ENCODE measurements at places on chromosomes 5 and 9.

DNA sequence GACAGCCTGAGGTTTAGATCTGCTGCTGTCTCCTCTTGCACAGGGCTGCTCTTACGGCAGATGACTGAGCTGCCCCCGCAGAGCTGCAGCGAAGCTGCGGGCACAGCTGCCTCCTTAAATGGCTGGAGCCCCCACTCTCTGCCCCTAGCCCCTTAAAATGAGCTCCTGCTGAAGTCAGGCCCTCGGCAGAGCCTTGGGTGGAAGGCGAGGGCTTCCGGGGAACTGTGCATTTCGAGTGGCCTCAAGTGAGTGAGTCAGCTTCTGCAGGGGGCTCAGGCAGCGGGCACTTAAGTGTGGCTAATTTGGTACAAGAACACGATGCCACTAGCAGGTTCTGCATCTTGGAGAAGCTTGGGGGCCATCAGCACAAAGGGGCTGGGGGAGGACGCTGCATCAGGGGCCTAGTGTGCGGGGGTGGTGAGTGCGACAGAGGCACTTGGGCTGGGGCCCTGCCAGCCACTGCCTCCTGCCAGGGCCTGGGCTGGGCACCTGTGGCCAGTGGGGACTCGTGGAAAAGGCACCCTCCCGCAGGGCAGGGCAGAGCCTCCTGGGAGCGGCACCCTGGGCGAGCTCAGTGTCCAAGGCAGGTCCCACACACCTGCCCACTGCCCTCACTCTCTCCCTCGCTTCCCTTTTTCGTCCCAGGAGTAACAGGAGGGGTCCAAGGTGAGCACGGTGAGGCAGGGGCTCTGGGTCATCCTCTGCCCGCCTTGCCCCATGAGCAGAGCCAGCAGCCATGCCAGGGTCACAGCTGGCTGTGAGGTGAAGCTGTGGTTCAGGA is 28.8 kb upstream of the RNU6ATAC start:
- DNase-seq = no peak

DNA sequence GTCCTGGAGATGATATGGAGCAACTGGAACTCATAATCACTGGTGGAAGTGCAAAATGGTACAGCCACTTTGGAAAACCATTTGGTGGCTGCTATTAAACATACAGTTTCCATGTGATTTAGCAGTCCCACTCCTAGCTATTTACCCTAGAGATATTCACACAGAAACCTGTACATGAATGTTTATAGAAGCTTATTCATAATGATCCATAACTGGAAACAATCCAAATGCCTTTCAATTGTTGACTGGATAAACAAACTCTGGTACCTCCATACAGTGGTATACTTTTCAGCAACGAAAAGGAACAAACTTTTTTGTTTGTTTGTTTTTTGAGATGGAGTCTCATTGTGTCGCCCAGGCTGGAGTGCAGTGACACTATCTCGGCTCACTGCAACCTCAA is 47.7 kb upstream of the RASGRF2 start:
- DNase-seq = no peak

- no peak for DNase-seq
Measured at GRCh38 chr5:53871050-53871449, 310.6 kb downstream of the NDUFS4 start.

GRCh38 chr5:149118463-149118862 is 22.8 kb upstream of the ABLIM3 start:
- DNase-seq = no peak

DNA sequence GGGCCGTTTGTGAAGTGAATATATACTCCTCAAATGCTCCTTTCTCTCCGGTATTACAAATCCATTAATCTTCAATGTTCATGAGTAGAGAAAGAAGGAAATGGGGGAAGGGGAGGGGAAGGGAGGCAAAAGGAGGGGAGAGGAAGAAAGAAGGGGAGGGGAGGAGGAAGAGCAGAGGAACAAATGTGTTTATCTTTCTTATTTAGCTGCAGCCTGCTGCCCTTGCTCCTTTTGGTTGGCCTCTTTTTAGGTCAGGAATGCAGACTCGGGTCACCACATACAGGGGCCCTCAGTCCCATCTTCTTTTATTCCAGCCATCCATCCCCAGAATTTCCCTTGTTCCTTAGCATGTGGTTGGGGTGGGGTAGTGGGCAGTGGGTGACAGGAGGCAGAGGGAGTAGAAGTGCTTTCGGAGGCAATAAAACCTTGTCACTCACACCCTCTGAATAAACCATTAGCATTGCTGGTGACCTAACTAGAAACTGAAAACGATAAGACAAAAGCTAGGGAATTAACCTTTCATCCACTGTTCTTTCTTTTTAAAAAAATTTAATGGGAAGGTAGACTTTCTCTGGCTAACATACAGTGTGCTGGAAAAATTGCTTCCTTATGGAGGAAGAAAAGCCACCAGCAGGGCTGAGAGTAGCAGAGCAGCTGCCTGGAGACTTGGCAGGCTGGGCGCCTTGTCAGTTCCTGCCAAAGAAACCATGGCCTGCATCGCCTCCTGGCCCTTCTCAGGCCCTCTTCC is 16.8 kb upstream of the PRLR start:
- DNase-seq = no peak

DNA sequence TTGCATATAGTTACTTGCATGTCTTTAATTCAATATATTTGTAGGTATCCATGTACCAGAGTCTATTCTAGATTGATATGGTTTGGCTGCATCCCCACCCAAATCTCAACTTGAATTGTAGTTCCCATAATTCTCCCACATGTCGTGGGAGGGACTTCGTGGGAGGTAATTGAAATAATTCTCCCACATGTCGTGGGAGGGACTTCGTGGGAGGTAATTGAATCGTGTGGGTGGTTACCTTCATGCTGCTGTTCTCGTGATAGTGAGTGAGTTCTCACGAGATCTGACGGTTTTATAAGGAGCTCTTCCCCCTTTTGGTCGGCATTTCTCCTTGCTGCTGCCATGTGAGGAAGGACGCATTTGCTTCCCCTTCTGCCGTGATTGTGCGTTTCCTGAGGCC is 16.5 kb downstream of the FBXL7 start:
- DNase-seq = no peak

GRCh38 chr9:61670616-61671015 is 480.8 kb downstream of the SPATA31A7 start:
- no peak for DNase-seq

DNA sequence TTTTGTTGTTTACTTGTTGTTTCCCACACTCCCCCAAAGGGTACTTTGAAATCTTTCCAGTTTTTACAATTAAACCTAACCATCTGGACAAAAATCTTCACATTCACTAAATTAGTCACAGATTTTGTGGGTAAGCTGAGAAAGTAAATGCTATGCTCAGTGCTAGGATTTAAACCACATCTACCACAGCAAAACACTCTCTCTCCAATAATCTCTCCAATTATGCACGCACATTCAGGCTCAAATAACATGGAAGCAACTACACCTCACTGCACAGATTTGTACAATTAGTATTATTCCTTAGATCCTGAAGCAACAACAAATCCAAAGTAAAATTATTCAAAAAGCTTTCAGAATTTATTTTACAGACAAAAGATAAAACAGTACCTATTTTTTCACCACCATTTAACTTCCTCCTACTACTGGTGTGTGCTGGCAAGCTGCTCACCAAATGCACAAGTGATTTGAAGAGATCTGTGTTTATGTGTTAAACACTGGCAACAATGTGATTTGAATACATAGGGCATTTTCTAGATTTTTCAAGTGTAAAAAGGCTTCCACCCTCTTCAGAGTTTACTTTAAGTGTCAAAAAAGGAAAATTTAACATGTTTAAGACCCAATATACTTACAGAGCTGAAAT is 16.6 kb downstream of the ZNF608 start:
- no peak for DNase-seq

DNA sequence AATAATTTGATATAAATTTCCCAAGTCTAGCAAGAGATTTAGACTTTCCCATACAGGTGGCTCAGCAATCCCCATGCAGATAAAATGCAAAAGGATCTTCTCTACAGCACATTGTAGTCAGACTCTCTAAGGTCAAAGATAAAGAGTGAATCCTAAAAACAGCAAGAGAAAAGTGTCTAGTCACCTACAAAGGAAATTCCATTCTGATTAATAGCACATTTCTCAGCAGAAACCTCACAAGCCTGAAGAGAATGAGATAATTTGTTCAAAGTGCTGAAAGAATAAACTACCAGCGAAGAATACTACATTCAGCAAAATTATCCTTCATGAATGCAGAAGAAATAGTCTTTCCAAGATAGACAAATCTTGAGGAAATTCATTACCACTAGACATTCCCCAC is 493.3 kb downstream of the PRELID2 start:
- no peak for DNase-seq

GRCh38 chr5:18051953-18052352 is 417.7 kb downstream of the TAF11L14 start:
- no peak for DNase-seq

DNA sequence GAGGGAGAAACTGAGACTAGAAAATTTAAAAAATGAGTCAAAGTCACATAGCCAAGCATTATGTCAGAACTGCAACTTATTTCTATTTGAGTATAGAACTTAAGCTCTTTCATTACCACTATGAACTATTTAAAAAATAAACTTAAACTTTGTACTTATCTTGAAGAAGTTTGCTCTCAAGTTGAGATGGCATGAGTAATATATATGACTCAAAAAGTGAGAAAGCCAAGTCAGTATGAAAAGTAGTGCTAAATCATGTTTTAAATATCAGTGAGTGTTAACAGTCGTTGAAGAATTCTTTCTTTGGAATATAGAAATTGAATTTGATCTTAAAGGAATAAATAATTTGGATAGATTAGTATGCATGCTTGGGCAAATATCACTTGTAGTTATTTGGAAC is 36.3 kb upstream of the CDH10 start:
- DNase-seq = no peak

- no peak for DNase-seq
Measured at GRCh38 chr5:15007646-15008045, 136.1 kb upstream of the ANKH start.

DNA sequence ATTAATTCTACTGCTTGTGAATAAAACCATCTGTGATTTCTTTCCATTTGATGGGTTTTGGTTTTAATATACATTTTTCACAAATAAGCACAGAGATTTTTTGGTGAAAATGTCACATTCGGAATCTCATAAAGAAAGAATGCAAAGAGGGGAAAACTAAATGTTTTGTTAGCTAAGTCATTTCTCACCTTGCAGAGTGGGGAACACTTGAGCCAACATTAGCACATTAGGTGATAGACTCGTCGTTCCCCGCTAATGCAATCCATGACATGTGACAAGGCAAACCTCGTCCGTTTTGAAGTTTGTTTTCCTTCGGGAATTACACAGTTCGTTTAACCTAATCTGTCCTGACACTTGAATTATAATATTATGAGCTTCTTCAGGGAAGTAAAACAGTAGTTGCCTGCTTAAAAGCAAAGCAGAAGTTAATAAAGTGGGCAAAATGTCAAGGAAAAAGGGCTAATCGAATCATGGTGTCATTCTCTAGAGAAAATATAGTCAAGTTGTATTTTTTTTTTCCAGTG is 95.8 kb upstream of the LMX1B start:
- DNase-seq = no peak

- no peak for DNase-seq
Measured at GRCh38 chr9:28770827-28771226, 1197.5 kb upstream of the C9orf72 start.

- no peak for DNase-seq
Measured at GRCh38 chr5:168047043-168047668, 244.3 kb upstream of the WWC1 start.

GRCh38 chr5:179558932-179559283 is 8.6 kb downstream of the RUFY1 start:
- no peak for DNase-seq

DNA sequence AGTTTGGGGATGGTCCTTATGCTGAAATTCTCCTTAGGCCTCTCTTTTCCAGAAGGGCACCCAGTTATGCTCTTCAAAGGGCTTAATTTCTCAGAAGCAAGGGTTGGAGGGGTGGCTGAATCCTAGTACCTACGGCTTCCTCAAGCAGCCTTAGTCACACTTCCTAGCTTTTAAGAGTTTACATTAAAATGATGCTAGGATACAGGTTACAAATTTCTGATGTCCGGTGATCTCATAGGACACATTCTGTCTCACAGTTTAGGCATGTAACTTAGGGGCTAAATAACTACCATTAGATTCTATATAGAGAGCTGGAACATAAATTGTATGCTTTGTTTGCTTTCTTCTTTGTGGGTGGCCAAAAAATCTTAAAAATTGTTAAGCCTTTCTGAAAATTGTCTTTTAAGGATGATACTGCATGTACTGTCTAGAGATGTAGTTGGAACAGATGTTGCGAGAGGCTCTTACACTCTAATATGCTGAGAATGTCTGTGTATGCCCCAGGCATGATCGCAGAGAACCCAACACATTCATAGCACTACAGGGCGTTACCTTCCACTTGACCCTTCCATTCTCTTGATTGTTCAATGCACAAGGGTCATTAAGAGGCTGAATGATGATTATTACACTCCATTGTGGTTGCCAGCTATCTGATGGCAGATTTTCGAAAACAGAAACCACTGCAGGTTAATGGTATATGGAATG is 139.1 kb downstream of the TMEM38B start:
- no peak for DNase-seq

GRCh38 chr5:28328681-28329080 is 1290.3 kb upstream of the CDH9 start:
- DNase-seq = no peak

GRCh38 chr5:169875091-169875728 is 105.1 kb downstream of the INSYN2B start:
- DNase-seq = no peak

DNA sequence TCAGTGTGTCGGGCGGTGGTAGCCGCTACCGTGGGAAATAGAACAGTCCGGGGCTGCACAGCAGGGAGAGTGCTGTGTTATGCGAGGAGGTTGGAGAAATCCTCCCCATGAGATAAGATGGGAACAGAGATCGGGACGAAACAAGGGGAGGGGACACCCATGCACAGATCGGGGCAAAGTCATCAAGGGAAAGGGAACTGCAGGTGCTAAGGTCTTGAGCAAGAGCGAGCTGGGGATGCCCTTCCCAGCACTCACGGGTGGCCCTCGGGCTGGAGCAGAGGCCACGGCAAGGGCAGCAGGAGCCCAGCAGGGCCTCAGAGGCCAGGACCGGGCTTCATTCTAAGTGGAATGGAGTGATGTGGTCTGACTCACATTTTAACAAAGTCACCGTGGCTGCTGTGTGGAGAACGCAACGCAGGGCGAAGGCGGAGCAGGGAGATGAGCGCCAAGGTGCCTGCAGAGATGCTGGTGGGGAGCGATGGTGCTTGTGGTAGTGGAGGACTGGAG is 7.7 kb downstream of the IL13 start:
- no peak for DNase-seq

GRCh38 chr5:15026011-15026893 is 154.7 kb upstream of the ANKH start:
- DNase-seq = no peak

- no peak for DNase-seq
Measured at GRCh38 chr5:109099081-109099480, 310.7 kb downstream of the PJA2 start.

All from stimulated activated CD8-positive, alpha-beta memory T cell treated with anti-CD3 and anti-CD28 coated beads, Interleukin-4, amount 100 ng/mL, for 4 hours (primary cell).